AG04449 (cell line): ENCODE measurements at places on chromosomes 7 and 10.

DNA sequence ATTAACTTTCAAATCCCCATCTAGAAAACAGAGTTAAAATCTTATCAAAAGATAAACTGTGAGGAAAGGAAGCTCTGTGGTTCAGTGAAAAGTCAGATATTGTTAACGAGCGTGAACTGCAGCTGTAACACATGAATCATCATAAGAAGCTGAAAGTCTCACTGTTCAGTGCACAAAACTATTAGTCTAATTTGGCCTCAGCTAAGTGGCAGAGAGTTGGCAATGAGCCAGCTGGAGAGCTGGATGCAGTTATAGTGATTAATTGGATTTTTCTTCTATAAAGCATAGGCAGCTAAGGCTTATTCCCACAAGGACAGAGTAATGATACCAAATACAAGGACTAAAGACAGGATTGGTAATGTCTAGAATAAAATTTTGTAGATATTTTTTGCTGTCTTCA is 101.1 kb upstream of the ABCB5 start:
- DNase-seq, result no peak

DNA sequence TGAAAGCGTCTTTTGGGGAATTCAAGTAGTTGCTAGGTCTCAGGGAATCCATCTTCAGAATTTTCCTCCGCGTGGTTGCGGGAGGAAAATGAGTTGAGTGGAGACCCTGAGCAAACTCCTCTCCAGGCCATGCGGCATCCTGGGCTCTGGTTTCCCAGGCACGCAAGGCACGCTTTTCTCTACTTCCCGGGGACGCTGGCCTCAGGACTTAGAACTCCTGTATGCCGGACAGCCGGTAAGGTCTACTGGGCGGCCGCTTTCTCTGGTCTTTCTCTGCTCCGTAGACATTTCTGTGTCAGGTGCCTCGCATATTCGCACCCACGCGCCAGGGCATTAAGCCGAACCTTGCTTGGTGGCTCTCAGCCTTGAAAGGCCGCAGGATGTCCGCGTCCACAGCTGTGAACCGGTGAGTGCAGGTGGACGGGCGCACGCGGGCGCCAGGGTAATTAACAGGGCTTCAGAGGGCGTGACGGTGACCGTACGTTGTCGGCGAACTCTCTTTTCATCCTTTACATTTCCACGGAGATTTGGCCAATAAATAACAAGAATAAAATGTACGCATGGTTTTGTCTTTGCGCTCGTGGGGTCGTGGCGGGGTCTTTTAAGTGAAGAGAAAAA is 992 bp upstream of the RBM20 start:
- no peak for DNase-seq

DNA sequence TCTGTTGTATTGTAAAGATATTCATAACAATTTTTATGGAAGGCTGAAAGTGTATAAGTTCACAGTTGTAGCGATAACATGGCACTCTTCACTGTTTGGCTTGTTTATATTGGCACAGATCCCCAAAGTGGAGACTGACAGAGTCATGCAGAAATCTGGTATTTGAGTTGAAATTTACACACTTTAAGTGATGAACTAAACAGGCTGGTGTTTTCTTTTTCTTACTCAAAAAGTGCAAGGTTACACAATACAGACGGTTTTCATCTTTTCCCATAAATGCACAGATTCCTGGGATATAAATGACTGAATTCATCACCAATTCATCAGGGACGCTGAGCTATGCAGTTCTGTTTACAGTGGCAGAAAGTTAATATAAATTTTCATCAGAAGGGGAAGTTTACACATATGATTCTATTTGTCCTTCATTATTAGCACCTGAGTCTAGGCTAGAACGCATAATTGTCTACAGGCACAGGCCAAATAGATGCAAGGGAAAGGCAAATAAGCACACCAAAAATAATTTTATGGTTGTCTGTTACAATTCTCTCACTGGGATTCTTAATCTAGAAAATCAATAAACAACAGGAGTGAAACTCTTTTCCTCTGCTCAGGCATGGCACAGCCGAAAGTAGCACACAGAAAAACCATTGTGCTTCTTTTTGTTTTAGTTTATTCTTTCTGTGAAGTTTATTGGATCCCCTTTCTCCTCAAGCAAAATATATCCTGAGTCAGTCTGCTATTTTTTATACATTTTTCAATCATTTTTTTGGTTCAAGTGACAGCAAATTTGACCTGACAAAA is 88.0 kb downstream of the FOXP2 start:
- no peak for DNase-seq

GRCh38 chr7:96636979-96637378 is 72.7 kb downstream of the SEM1 start:
- DNase-seq, result no peak

DNA sequence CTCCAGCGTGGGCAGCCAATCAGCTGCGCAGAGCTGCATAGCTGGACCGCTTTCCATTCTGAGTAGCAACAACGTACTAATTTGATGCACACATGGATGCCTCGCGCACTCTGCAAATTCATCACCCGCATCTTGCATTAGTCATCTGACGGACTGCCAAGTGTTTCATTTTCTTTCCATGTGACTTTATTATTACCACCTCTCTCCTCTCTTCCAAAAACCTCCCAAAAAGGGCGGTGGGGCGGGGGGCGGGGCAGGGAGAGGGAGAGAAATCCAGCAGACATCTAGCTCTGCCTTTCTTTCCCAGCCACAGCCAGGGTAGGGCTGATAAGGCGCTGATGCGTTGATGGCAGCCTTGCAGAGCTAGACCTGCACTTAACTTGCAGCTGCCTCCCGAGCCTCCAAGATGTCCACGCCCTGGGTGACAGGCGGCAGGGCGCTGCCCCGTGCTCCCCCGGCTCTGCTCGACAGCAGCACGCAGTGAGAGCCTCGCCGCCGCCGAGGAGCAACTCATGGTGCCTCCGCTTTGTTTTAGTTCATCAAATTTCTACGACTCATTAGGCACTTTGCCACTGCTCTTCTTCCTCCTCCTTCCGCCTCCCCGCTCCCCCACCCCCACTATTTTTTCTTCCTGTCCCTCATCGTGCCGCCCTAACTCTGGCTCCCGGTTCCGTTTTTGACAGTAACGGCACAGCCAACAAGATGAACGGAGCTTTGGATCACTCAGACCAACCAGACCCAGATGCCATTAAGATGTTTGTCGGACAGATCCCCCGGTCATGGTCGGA is 147.3 kb downstream of the CELF2 start:
- peak; percentile 50 for DNase-seq

DNA sequence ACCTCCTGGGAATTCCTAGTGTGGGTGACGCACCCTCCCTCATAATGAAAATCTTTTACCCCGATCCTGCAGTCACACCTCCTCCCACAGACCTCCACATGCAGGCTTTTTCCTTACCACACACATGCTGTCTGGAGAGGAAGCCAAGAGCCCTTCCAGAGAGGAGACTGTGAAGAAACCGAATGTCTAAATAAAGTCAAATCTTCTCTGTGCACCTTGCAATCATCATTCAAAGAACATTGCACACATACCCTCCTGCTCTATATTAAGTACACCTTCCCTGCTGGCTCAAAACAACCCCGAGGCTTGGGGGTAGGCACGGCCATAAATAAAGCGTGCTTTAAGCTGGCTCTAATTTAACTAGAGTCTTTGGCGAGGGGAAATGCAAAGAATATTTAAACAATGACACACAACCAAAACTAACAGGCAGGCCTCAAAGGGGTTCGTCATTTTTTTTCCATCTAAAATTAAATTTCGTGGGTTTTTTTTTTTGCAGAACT is 34.9 kb downstream of the CALML3 start:
- DNase-seq, result no peak
